ENCODE measurements at places on chromosomes 6 and 20.

- DNase-seq = no peak
Measured at GRCh38 chr20:10713161-10713560, 39.4 kb upstream of the JAG1 start.

DNA sequence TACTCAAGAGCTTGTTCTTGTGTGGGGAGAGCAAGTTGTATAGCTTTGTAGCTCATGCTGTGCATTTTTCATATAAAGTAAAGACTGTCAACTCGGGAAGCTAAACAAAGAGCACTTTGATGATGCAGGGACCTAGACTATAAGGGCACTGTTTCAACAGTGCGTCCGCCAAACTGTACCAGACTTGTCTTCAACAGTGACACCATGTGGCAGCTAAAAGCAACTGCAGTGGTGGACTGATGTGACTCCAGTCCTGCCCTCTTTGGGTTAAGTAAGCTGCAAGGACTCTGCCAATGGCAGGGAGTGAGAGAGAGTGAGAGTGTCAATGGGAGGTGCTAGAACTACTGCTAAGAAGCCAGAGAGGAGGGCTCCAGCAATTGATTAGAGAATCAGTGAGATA, 48.1 kb upstream of the MC3R start:
- no peak for DNase-seq

GRCh38 chr6:13472099-13472498, 15.3 kb downstream of the GFOD1 start:
- DNase-seq = no peak

GRCh38 chr6:12939314-12939713, 222.7 kb downstream of the PHACTR1 start:
- DNase-seq = no peak

GRCh38 chr6:159074120-159074684, 29.4 kb upstream of the TAGAP start:
- DNase-seq = no peak

DNA sequence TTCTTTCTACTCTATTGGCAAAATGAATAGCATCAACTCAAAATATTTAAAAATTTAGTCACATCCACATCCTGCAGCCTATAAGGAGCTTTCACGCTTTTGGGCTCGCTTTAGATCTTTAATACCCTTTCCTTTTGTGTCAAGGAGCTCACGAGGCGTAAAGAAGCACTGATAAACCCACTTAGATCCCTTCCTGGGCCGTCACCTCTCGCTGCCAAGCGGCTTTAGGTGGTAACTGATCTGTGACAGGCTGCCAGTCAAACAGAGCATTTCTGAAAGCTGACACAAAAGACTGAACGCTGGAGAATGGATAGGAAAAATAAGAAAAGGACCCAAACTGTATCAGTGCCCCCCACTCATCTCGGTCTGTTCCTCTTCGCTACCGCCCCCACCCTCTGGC, 385.7 kb upstream of the MMS22L start:
- DNase-seq = no peak

DNA sequence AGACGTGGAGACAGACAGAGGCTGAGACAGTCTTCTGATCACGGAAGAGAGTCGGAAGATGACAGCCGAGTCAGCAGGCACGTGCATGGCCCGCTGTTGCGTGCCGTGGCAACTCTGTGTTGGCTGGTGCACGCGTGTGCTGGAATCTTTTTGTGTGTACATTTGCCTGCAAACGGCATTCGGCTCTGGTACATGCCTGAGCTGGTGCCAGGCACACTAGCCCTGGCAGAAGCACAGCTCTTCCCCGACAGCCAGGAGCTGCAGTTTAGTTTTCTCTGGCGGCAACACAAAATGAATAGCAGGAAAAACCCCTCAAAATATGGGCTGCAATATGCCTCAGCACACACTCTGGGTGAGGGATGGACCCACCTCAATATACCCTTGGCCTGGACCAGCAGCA, 769 bp upstream of the PDYN start:
- DNase-seq = no peak

DNA sequence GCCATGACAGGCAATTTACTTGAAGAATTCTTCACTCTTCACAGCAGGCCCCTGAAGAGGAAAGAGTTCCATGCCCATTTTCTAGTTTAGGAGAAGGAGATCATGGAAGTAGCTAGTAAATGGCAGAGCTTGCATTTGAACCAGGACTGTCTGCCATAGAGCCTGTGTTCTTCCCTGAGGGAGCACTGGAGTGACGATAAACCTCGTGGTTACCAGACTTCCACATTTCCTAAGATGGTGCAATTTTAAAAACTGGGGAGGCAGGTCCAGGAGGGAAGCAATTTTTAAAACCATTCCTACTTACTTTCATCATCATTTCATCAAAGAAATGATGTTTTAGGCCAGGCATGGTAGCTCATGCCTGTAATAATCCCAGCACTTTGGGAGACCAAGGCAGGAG, 36.8 kb downstream of the STK35 start:
- DNase-seq = no peak

DNA sequence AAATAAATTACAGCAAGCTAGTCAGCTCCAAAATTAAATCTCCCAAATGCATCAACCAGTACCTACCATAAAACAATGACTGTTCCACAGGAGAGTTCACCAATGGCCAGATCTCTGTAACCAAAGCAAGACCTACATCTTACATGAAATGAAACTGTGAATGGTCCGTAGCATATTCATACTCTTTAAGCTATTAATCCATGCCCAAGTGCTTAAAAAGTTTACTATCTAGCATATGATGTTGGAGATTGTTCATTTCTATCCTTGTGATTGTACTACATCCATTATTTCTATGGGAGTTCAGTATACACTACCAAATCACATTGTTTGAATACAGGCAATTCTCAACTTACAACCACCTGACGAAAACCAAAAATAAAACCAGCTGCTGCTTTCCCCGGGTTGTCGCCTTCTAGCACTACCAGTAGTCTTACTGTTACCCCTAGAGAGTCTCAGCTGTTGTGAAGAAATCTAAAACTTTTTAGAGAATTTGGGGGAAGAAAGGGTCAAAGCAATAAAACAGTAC, 38.0 kb downstream of the HIVEP2 start:
- DNase-seq = no peak

DNA sequence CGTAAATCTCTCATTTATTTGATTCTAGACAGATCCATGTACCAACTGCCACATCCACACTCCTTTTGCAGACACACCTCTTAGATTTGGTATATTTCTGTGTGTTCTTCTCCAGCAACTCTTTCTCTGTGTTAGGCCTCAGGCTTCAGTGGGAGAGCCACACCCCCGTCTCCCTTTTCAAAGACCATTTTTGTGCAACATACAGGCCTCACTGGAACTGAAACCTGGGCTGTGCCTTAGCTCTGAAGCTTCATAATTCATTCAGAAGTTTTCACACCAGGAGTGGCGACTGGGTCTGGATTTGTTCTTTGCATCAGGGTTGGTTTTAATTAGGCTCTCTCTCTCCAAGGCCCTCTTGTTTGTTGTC, 170.2 kb downstream of the THBS2 start:
- no peak for DNase-seq

- no peak for DNase-seq
Measured at GRCh38 chr20:6533761-6534479, 233.6 kb upstream of the BMP2 start.

GRCh38 chr6:139536751-139537617, 162.5 kb upstream of the CITED2 start:
- DNase-seq = no peak

DNA sequence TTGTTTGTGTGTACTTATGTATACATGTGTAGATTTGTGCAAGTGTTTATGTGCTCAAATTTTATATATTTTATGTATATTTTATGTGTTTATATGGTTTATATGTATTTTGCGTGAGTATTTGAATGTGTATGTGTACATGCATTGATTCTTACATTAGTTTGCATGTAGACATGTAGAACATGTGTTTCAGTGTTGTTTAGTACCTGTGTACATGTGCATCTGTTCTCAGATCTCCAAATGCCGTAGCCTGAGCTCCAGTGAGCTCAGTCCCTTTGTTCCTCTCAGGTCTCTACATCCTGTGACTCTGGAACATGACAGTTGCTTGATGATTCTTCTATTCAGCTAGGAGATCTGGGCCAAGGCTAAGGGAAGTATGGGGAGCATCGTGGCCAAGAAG, 4.5 kb upstream of the DEFB119 start:
- DNase-seq = no peak

DNA sequence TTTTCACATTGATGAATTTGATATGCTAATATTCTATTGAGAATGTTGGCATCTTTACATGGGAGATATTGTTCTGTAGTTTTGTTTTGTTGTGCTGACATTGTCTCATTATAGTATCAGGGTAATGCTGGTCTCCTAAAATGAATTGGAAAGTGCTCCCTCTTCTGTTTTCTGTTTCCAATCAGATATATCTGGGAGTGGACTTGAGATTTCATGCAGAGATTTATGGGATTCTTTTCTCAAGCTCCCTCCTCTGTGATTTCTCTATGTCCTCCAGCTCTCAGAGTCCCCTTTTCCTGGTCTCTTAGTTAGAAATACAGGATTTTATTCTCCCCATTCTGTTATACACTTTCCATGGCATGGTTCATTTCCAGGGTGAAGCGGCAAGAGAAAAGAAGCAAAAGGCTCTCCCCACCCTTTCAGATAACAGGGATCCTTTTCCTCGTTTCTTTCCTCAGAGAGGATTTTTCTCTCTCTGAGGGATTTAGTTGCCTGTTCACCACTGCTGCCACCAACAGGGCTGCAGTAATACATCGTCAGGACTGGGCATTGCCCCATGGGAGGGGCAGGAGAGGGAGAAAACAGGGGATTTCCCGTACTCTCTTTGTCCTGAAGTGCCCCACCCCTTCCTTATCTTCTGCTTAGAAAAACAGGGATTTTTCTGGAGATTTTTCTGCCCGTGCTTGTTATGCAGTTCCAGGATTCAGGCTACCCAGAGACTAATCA, 59.3 kb upstream of the STMND1 start:
- peak; percentile 17 for DNase-seq

GRCh38 chr6:21536280-21536766, 57.2 kb upstream of the SOX4 start:
- DNase-seq = no peak

All from keratinocyte (primary cell).